ENCODE measurements at places on chromosomes 3 and 15. TPM values are rescaled to one million over a fixed set of nuclear protein-coding genes. Genes with fewer than 3 reads are reported as not detected.

Gene GATM
- 120 TPM for total RNA-seq

Gene CPNE9
- total RNA-seq = 0.49 TPM

Gene OR4F15
- total RNA-seq = not detected

Gene ATP2B2
- total RNA-seq = 76.2 TPM

Gene CSNK1G1
- total RNA-seq = 41.3 TPM

Gene CD96
- 0.25 TPM for total RNA-seq

Gene STARD5
- 7.9 TPM for total RNA-seq

Gene LYZL4
- total RNA-seq = not detected

Gene ITGB5
- total RNA-seq = 22.9 TPM

Gene GRAMD2A
- 0.49 TPM for total RNA-seq

Gene RBP2
- total RNA-seq = not detected

Gene GOLGA8J
- not detected for total RNA-seq

Gene SLC12A1
- total RNA-seq = 0.98 TPM

Gene TMEM212
- total RNA-seq = not detected

Gene CFAP100
- 2.5 TPM for total RNA-seq

Gene ADGRG7
- under 0.01 TPM for total RNA-seq

Gene LDHAL6B
- not detected for total RNA-seq

Gene GOLGA6L4
- 2.7 TPM for total RNA-seq

Gene KLF15
- total RNA-seq = 1.7 TPM

Gene ITIH3
- not detected for total RNA-seq

Gene CPA3
- total RNA-seq = not detected

Gene PRR23B
- not detected for total RNA-seq

Gene RTP4
- total RNA-seq = not detected

Gene MNS1
- total RNA-seq = 2.0 TPM

Gene C3orf85
- total RNA-seq = not detected

Gene GOLGA8N
- total RNA-seq = 3.0 TPM

Gene ERC2
- 58.3 TPM for total RNA-seq

Gene CLSTN2
- total RNA-seq = 18.4 TPM

Gene DALRD3
- 38.1 TPM for total RNA-seq

Gene TMA7
- total RNA-seq = 120 TPM

Gene FBN1
- 20.9 TPM for total RNA-seq

Gene BFSP2
- total RNA-seq = 0.25 TPM

Gene LTK
- under 0.01 TPM for total RNA-seq

Gene SCN11A
- total RNA-seq = 0.25 TPM

Gene DZIP1L
- 4.9 TPM for total RNA-seq

Gene GOLGA8G
- not detected for total RNA-seq

Gene ZBED2
- not detected for total RNA-seq

Gene ZNF502
- 10.8 TPM for total RNA-seq
